H9 (cell line): ENCODE measurements at places on chromosomes 1 and 21. TPM values are rescaled to one million over a fixed set of nuclear protein-coding genes. Genes with fewer than 3 reads are reported as not detected.

Gene TRIM67
- not detected in 2 replicates for total RNA-seq

- H3K4me3 ChIP-seq: no peak overlapping the region
- H3K4me1 ChIP-seq: no peaks in the 10 kb centered on the region
- no peak overlapping the region for H3K27ac ChIP-seq
- DNase-seq: no peak
- 0 out of 2 replicates have a peak, but pooled peaks cover 2% of the 10 kb centered on the region for H3K36me3 ChIP-seq
Observed at GRCh38 chr1:205422993-205423642, 1.3 kb upstream of the LEMD1 start.

DNA sequence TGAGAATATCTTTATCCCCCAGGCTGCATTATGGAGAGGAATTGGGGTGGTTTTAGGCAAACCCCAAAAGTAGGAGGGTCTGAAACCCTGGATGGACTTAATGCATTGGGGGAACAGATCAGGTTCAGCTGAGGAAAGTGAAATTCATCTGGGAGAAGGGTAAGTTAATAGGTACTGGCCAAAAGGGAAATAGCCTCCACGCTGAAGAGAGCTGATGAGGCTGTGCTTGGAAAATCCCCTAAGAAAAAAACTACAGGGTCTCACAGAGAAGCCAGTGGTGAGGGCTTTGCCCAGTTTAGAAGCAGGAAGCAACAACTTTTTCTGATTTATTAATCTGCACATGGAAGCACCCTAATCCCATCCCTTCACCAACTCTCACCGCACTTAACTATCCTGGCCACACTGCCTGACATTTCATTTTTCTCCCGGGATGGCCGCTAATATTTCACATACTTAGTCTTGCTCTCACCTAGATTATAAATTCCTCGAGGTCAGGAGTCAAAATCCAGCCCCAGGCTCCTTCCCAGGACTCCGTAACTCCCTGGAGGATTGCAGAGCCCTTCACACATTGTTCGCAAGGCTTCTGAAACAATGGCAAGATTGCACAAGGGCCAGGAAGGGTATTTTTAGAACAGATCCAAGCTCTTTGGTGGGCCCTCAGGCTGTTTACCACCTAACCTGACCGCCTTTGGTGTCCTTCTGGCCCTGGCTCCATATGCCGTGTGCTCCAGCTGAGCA, 60.9 kb upstream of the TARBP1 start:
- no peaks in the 10 kb centered on the region for H3K4me1 ChIP-seq
- no peak overlapping the region; the same call in 2 of the 3 replicates for H3K4me3 ChIP-seq
- H3K27ac ChIP-seq: no peak overlapping the region
- DNase-seq: no peak
- no peaks in the 10 kb centered on the region for H3K27me3 ChIP-seq
- no peaks in the 10 kb centered on the region for H3K36me3 ChIP-seq

Gene CCDC190
- total RNA-seq: not detected in 2 replicates

DNA sequence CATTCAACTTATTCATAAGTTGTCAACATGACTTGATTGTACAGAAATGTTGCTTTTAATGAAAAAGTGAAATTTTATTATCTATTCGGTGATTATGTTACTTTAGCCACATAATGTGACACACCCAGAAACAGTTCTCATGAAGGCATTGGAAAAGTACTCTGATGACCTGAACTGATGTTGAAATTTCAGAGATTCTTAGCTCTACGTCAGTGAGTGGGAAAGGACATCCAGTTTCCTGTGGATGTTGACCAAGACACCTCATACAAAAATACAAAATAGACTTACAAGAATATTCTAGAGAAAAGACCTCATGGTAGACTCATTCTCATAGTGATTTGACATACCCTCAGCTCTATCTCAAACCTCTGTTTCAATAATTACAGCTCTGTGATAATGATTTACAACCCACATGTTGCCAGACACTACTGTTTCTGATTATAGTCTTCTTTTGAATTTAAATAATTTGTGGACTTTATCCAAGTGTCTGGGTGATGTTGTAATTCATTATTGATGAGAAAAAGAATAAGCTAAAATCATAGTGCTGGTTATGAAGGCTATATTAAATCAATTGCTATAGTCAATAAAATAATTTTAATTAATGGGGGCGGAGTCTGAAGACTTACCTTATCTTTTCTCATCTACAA, 37.3 kb downstream of the KCNK2 start:
- no peak overlapping the region for H3K27ac ChIP-seq
- H3K4me3 ChIP-seq: no peak overlapping the region
- no peak for DNase-seq
- H3K4me1 ChIP-seq: no peaks in the 10 kb centered on the region
